Fibroblast of skin of right quadriceps (primary cell): ENCODE measurements at places on chromosomes 6 and 20.

DNA sequence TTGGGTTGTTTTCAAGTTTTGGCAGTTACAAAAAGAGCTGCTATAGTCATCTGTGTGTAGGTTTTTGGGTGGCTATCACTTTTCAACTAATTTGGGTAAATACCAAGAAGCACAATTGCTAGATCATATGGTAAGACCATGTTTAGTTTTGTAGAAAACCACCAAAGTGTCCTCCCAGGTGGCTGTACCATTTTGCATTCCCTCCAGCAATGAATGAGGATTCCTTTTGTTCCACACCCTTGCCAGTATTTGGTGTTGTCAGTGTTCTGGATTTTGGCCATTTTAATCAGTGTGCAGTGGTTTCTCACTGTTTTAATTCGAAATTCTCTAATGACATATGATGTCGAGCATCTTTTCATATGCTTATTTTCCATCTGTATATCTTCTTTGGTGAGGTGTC lies 457.5 kb upstream of the ARID1B start:
- DNase-seq = no peak

- DNase-seq = peak; percentile 75
Observed at GRCh38 chr20:44083220-44083933, 103.6 kb downstream of the JPH2 start.

DNA sequence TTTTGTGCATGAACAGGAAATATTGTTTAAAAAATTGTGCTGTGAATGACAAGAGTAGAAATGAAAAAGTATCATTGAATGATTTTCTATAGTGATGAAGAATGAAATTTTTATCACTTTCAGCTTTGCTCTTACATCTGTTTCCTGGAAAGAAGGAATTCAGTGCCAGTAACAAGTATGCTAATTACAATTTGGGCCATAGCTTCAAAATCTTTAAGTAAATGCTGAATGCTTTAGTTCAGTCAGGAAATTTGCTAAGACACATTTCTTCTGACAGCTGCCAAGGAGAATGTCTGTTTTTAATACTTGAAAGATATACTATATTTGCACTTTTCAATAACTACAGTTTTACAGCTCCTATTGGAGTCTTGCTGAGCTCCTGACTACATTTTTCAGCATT lies 203.7 kb upstream of the RSPO3 start:
- DNase-seq = no peak

DNA sequence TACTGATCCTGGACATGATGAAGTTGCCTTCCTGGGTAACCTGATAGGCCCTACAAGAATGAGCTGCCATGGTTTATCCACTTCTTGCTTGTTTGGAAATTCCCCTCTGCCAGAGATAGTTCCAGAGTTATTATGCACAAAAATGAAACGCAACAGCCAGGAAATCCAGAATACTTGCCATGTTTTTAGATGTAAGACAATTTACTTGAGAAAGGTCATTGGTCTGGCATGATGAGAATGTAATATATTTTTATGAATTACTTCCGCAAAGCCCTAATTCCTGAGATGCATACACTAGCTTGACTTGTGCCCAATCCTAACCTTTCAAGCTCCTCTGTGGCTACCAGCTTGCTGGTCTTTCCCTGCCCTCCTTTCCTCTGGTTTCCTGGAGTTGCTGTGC lies 27.9 kb upstream of the NT5E start:
- DNase-seq = peak; percentile 61

DNA sequence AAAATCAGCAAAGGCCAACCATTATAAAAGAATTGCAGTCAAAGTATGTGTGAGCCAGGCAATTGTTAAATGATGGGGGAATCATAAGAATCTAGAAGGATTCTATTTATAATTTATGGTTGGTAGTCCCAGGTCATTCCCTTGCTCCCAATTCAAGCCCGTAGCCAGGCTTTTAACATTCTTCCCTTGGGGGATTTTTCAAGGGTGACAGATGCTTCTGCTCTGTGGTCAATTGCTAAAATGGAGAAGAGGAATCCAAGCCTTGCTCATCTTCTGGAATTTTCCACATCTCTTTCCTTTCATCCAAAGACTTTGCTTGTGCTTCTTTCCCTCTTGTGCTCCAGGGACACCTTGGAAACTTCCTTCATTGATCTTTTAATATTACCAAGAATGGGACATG lies 18.0 kb upstream of the BCAS1 start:
- peak; percentile 41 for DNase-seq

GRCh38 chr6:112305795-112306564 lies 41.1 kb upstream of the RFPL4B start:
- DNase-seq = no peak

- no peak for DNase-seq
Observed at GRCh38 chr6:29153083-29153482, 17.6 kb upstream of the OR2J2 start.

- DNase-seq = no peak
Observed at GRCh38 chr6:135071541-135071940, 16.9 kb upstream of the HBS1L start.

DNA sequence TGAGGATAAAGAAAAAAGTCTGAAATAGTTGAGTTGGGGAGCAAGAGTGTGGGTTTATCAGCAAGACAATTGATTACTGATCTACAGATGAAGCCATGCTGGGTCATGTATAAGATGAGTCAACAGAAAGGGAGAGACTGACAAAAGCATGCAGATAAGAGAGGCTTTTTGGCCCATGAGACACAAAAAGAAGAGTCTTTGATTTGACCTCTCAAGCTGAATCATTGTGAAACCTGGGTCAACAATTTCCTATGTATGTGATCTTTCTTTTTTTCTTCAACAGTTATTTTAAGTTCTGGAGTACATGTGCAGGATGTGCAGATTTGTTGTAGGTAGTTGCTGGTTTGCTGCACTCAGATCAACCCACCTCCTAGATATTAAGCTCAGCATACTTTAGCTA lies 15.9 kb downstream of the RIMS1 start:
- no peak for DNase-seq

DNA sequence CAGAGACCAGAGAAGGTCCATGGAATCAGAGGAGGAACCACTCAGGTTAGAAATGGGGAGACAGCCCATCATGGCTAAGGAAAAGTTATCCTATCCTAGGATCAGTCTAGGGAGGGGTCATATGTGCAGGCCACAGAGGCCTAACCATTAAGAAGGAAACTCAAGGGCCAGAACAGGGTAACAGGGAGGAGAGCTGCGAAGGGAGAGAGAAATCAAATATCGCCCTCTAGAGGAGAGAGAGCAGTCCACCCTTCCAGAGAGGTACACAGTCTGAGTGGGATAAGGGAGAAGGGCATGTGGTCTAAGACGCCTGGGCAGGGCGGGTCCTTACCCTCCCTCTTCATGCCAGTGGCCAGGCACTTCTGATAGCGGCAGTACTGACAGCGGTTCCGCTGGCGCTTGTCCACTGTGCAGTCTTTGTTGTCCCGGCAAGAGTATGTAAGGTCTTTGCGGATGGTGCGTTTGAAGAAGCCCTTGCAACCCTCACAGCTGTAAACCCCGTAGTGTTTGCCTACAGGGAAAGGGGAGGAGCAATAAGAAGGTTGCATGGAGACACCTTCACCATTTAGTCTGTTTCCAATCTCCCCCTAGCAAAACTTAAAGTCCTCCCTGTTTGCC lies 2.9 kb downstream of the RXRB start:
- DNase-seq = peak; percentile 53

DNA sequence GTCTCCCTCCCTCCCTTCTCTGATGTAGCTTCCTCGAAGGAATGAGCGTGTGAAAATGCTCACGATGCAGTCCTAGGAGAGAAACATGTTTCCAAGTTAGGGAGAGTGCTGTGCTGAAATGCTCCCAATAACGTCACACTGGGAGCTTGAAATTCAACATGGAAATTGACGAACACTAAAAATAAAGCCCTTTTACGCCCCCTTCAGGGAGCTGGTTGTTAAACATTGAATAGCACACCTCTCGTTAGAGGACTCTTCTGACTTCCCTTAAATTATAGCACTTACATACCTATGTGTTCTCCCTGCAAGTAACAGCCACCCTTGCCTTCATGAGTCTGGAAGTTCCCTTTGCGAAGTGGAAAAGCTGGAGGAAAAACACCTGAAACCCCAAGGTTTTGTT lies 88.6 kb downstream of the BFSP1 start:
- no peak for DNase-seq

DNA sequence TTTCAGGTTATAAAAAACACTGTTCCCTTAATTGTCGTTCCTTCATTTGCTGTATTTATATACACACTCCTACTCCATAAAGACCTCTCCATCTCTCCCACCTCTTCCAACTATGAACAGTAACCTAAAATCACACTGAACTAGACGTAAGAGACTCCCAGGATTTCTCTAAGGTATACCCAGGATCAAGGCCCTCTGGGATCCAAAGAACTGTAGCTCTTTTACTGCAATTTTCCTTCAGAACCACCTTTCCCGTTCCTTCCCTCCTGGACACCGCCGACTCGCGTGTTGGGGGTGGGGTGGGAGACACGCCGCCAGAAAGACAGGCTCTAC lies 680 bp downstream of the LATS1 start:
- no peak for DNase-seq

DNA sequence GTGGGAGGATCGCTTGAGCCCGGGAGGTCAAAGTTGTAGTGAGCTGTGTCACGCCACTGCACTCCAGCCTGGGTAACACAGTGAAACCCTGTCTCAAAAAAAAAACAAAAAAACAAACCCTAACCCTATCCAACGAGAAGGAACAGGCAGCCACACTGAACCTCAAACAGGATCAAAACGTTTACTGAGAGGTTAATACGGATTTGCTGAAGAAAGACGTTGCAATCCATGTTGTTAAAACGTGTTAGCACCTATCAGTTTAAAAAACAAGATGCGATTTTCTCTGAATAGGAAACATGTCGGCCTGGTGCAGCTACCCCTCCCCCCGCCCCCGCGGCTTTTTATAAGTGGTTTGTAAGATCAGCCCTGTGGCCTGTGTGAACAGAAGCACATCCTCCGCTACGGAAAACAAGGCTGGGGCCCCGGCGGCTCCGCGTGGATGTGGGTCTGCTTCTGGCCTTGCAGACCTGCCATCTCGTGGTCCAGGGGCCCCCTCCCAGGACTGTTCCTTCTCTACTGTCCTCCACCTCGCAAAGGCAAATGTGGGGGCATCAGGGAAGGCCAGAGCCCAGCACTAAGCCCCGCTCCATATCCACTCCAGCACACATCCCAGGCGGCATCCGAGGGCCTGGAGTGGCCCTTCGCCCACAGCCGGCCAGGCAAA lies 11.4 kb downstream of the SLC2A4RG start:
- DNase-seq = no peak

DNA sequence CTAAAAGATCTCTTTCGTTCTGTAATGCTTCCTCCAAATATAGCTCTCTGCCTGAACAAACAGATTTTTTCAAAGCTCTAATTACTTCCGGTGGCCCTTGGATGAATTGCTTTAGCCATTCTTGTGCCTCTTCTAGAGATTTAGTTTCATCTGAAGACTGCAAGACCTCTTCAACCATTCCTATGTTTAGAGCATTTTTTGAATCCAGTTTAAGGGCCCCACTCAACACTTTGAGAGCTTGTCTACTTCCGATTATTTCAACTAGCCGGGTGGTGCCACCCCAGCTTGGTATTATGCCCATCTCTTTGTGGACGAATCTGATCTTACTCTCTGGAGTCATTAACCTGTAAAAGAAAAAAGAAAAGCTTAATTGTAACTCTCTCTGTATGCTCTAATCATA lies 23.3 kb downstream of the RNF146 start:
- no peak for DNase-seq

DNA sequence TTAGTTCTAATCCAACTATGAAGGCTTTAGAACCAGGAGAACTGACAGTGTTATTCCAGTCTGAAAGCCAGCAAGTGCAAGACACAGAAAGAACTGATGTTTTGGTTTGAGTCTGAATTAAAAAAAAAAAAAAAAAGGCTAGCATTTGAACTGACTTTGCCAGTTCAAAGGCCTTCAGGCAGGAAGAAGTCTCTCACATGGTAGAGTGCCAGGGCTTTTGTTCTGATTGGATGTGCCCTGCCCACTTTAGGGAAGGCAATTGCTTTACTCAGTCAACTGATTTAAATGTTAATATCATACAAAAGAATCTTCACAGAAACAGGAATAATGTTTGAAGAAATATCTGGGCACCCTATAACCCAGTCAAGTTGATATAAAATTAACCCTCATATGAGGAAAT lies 212.2 kb downstream of the HIVEP2 start:
- DNase-seq = no peak

- DNase-seq = no peak
Observed at GRCh38 chr20:23492292-23492691, 1.4 kb downstream of the CST8 start.

DNA sequence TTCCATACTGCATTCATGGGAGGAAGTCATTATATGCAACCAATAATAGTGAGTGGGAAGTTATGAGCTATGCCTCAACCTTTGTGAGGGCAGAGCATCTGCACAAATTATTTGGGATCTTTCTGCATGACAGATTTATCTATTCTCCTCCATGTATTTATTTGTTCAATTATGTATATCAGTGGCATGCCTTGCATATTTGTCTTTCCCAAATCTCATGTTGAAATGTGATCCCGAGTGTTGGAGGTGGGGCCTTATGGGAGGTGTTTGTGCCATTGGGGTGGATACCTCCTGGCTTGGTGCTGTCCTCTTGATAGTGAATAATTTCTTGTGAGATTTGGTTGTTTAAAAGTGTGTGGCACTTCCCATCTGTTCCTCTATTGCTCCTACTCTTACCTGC lies 1246.0 kb upstream of the CITED2 start:
- DNase-seq = peak; percentile 57
